Memory B cell (primary cell): ENCODE measurements at places on chromosomes 6 and 20.
A peak's percentile ranks its signal among the peaks of the same experiment; 100 is the strongest.

DNA sequence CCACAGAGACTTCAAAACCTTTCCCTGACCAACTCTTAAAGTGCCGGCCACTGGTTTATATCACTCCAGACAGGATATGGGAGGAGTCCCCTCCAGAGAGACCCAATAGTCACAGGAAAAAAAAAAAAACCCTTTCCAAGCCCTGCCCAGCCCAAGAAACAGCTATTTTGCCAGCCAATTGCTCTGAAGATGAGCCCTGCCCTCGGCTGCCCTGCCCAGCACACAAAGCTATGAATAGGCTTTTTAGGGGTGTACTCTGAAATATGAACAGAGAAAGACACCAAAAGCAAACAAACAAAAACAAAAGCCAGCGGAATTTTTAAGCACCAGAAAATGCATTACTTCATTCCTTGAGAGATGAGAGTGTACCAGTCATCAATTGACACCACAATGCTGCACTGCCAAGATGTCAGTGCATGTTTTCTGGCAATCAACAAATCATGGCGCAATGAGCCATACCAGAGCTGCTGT lies 275.1 kb downstream of the C6orf118 start:
- no peak for DNase-seq

GRCh38 chr20:42218621-42219374 lies 600.6 kb upstream of the CHD6 start:
- no peak for DNase-seq

GRCh38 chr6:170445487-170445886 lies 107.6 kb downstream of the PSMB1 start:
- no peak for DNase-seq

DNA sequence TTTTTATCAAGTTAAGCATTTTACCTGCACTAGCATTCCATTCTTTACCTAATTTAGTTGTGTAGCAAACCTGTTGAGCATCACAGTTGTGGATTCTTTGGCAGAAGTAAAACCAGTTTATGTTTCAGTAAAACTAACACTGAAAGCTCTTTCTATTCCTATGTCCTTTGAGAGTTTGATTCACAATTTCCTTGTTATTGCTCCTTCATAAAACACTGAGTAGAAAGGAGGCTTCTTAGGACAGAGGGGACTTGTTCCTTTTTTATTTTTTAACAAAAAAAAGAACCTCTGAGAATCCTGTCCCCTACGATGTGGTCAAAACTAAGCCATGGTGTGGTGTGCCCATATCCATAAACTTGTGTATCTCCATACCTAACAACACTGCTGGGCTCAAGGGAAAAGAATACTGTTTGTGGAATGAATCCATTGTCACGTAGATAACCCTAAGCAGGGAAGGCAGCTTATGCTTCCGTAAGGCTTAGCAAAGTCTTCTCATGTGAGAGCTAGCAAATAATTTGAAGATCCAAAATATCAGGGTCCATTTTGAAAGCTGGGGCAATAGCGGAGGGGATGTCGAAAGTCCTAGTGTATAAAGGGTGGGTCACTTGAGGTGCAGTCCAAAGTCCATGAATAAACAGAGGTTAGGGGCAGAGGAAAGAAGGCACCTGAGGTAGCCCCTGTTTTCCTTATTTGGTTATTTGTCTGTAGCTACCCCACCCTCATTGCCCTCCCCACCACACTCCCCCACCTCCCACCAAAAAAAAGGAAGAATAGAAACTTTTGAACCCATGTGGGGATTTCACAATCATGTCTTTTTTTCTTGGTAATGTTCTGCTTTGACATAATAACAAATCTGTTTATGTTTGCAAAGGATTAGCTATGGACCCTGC lies 71.0 kb downstream of the PLAGL1 start:
- DNase-seq = no peak

DNA sequence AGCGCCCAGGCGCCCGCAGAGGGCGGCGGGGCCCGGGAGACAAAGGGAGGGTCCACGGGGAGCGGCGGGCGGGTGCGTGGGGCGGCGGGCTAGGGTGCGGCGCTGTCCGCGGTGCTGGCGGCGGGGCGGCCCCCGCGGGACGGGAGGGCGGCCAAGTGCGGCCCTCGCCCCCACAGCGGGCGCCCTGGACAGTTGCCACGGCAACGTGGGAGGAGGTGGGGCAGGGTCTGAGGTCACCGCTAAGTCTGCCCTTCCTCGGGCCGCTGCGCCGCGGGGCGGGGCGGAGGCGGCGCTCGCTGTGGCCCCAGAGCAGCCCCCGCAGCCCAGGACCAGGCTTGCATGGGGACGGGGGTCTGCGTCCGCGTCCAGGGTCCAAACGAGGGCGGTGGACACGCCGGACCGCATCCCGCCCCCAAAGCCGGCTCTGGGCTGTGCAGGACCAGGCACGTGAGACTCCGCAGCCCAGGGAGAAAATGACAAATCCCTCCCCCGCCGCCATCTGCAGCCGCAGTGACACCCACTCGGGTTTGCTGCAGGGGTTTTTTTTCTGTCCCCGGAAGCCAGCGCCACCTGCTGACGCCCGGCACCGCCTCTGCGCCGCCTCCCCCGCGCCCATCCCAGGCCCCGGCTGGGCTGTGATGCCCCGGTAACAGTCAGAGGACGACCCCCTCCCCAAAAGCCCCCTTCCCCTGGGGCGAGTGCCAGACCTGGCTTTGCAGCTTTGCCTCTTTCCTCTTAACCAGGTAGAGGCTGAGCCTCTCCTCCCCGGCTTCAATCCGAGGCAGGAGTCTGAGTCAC lies 36.8 kb downstream of the YTHDF1 start:
- peak; percentile 73 for DNase-seq

DNA sequence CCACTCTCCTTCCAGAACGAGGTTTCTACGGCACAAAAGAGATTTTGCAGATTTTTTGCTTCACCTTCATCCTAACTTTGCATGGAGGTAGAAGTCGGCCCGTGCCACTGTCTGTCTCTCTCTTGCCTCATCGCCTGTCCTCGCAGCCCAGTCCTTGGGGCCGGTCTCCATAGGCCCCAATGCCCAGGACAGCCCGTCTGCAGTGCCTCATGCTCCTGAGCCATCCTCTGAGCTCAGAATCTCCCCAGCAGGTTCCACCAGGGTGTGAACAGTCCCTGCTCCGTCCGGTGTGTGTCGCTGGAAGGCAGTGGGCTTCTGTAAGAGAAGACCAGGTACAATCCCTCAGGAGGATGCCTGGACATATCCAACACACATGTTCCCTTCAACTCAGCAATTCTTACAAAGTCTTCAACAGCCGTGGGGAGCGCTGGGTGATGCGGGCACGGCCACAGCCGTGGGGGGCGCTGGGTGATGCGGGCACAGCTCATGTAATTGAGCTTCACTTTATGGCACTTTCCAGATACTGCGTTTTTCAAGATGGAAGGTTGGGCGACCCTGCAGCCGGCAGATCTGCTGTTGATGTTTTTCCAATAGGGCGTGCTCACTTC lies 231.9 kb downstream of the DLL1 start:
- no peak for DNase-seq
